ENCODE measurements at places on chromosomes 2 and 18.

DNA sequence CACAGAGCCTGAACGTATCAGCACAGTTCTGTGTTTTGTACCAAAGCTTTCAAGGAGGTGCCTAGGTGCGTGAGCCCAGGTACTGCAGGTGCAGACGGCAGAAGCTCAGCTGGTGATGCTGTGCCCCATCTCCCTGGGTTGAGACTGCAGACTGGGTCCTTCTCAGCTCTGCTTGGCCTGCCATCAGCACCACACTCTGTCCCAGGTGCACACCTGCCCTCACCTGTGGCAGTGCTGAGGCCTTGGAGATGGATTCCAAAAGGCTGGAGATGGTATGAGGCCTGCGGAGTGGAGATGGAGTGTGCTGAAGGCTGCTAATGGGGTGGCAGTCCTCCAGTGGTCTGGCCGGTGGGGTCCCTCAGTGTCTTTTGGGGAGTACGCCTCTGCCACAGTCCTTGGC, 9.3 kb downstream of the LDLRAD4 start:
- no peak for DNase-seq

DNA sequence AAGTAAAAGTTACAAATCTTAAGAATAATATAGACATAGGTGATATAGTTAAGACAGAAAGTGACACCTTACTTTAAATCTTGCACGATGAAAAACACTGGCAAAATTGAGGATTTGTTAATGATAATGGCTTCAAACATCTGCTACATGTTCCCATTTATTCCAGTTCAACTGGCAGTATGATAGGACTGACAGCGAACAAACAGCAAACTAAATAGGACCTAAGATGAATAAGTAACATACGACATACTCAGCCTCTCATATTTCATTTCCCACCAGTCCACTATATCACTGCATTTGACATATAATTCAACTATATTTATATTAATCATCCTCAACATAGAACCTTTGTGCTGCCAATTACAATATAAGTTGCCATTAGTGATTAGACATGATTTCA, 36.3 kb downstream of the ACVR1C start:
- no peak for DNase-seq

- no peak for DNase-seq
These were observed 26.9 kb downstream of the EFEMP1 start for GRCh38 chr2:55896633-55897032.

- DNase-seq, result no peak
These were observed 627 bp upstream of the GALR1 start for GRCh38 chr18:77248873-77249568.

GRCh38 chr2:203664029-203664755, 42.2 kb upstream of the CD28 start:
- no peak for DNase-seq

DNA sequence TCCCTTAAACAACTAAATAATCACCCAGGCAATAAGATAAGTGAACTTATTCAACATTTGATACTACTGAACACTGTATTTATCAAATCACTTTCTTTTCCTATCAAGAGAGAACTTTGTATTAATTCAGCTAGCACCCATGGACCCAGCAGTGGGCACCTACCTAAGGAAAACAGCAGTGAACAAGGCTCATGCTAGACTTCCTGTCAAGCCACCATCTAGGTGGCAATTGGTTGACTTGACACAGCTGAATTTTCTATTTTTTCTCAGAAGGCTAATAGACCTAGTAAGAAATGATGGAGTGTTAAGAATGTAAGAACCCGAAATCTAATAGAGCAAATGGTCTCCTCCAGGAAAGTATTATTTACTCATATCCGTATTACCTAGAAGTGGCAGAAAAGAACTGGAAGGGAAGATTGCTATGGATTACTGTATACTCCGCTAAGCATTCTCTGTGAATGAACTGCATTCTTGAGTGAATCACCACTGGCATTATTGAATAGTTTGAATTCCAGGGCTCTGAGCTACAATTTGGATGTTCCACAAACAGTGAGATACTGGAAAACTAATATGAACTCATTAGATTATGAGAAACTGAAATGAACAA, 988.2 kb upstream of the CDH2 start:
- DNase-seq, result no peak

DNA sequence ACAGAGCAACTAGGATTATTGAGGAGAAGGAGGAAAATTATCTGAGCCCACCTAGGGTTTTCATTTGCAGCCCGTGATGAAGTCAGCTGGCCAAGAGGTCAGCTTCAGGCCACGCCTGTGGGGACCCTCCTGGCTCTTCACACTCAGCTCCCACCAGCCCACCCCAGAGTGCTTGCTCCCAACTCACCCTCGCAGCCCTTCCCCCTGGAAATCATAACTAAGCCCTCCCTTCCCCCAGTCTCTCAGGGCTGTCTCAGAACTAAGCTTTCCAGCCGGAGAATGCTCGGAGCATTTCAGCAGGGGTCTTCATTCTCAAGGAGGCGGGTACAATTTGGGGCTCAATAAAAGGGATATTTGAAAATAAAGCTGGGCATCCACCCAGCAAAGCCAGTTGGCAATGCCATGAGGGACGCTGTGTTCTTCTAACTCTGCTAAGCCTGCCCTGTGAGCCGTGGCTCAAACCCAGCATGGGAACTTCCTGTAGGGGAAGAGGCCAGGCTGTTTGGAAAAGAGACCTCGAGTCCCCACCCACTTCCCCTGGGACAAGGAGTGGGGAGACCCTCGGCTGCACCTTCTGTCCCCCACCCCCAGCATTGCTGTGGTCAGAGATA, 194.9 kb downstream of the CTIF start:
- no peak for DNase-seq

DNA sequence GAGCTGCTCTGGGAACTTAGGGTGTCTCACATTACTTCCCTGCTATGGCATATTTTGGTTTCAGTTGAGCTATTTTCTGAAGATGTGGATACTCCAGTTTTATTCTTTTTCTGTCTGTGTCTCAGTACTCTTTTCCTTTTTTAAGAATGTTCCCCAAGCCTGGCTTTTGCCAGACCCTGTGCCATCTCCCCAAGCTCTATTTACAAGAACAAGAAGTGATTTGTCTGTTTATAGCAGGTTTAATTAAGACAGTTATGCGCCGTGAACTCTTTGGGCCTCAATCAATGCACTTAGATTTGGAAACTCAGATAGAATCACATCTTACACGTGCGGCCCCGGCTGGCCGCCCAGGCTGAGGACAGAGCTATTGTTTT, 8.9 kb upstream of the SATB2 start:
- DNase-seq, result no peak

GRCh38 chr2:28628987-28629386, 122.6 kb upstream of the PPP1CB start:
- no peak for DNase-seq

- DNase-seq, result no peak
These were observed 59.6 kb downstream of the GATA6 start for GRCh38 chr18:22228976-22229375.

DNA sequence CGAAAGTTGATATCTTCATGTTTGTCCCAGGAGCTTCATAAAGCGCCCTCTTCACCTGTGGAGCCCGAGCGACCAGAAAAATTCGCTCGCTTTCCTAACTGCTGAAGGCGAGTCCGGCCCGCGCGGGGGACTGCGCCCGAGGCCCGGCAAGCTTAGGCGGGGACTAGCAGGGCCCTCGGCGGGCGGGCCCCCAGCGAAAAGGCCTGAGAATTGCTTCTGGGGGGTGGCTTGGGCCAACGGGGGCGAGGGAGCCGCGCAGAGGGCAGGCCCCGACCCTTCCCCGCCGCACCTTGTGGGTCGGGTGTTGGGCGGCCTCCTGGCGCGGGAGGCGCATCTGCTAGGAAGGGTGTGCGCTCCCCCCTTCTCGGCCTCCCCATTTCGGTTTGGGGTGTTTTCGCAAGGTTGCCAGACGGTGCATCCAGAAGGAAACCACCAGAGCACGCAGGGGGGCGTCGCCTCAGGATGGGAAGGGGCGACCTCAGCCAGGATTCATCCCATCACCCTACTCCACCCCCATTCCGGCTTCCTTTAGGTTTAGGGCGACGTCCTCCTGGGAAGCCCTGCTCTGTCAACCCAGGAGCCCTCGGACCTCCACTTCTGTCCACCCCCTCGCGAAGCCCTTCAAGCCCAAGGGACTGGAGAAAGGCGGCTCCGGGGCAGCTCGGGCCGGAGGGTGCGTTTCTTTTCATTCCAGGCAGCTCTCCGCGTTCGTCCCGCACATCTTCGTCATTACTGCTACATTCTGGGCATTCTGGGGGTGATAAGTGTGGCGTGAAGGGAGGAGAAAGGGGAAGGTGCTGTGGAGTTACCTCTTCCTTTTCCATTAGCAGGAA, 9.1 kb downstream of the SP9 start:
- no peak for DNase-seq

- DNase-seq, result no peak
These were observed 37.1 kb upstream of the ASAP2 start for GRCh38 chr2:9169349-9170107.

- no peak for DNase-seq
These were observed 245.1 kb downstream of the SCG2 start for GRCh38 chr2:223357076-223357475.

- no peak for DNase-seq
These were observed 270.2 kb downstream of the LOXHD1 start for GRCh38 chr18:46386788-46387187.

GRCh38 chr2:130843321-130843985, 6.7 kb downstream of the ARHGEF4 start:
- DNase-seq, result no peak

DNA sequence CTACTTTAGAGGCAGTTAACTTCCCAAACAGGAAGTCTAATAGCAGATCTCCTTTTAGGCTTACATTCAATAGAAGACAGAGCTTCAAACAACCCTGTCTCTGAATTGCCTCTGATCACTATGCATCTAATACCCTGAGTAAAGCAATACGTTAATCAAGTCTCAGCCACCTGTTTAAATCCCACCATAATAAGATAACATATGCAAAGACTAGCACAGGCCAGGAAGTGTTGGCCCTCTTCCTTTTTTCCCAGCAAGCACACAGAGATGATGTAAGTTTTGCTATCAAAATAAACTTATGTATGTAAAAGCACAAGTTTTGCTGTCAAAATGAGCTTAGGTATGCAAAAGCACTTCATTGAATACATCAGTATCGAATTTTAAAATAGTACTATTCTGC, 385.5 kb downstream of the RND3 start:
- DNase-seq, result no peak

GRCh38 chr2:46841621-46842020, 74.0 kb downstream of the MCFD2 start:
- DNase-seq, result peak; percentile 55

- no peak for DNase-seq
These were observed 2.3 kb upstream of the GTF3C3 start for GRCh38 chr2:196801674-196802261.

- no peak for DNase-seq
These were observed 6.3 kb upstream of the CYP26B1 start for GRCh38 chr2:72153924-72154323.

DNA sequence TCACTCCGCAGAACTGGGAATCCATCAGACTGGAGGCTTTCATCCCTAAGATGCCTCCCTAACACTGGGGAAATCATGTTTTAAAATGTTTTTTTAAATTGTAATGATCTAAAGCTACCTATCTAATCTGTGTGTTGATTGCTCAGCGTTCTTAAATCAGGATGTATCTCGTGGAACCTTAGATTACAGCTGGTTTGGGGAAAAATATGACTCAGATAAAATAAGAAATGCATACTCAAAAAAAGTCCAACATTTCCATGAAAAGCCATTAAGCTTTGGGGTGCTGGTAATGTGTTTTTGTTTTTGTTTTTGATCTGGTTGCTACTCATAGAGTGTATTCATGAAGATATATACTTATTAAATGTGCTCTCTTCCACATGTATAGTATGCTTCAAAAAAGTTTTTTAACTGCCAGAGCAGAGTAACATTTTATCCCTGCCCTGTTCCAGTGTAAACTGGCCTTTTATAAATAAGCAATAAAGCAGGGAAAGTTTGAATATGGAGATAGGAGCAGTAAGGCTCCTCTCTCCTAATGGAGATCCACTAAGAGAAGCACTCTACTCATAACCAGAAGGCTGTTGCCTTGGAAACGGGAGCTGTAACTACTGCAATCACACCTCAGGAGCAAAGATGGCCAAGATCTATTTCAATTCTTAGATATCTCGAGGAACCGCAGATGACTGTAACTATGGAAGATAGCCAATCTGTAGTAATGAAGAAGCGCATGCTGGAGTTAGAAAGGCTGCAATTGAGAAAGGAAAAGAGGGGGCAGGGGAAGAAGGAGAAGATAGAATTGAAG, 41.6 kb downstream of the ANKRD44 start:
- no peak for DNase-seq

DNA sequence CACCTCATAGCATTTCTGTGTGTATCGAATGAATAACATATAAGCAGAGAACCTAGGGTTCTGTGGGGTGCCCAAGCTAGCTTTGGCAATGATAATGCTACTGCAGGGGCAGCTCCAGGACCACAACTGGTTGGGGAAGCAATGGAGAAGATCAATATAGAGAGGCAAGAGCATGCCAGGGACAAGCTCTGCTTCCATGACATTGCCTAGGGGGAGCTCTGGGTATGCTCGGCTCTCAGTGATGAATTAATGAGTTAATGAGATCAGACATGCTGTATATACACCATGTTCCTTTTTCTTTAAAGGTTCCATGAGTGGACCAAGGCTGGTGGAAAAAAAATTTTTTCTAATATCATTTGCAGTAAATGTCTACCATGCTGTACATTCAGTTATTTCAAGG, 618.4 kb downstream of the BCL11A start:
- no peak for DNase-seq

GRCh38 chr2:37798315-37799005, 126.6 kb upstream of the RMDN2 start:
- no peak for DNase-seq

DNA sequence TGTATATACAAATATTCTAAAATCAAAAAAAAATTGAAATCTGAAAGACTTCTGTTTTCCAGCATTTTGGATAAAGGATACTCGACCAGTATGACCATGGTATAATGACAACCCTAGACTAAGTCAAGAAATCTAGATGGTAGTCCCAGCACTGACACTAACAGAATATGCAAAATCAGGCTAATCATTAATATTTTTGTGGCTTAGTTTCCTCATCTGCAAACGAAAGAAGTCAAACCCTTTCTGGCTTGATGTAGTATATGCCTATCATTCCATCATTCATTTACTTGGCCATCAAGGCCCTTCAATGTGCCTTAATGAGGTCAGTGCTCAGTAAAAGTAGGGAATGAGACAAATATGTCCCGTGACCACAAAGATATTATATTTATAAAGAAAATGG, 83.5 kb downstream of the NCKAP5 start:
- DNase-seq, result no peak

DNA sequence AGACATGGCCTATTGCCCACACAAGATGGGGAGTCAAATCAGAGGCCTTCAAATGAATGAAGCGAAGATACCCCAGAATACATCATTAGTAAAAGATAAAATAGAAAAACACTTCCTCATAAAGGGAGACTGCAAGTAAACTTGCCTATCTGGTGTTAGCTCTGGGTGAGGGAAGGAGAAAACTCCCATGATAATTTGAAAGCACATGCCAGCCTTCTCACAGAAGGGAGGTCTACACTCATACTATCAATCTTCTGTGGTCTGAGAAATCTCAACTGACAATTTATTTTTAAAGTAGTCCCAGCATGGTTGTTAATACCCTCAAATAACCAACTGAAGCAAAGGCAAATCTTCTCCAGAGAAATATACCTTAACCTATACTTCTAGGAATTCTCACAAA, 75.4 kb downstream of the EXOC6B start:
- no peak for DNase-seq
